ENCODE measurements at places on chromosomes 13 and 19.

- DNase-seq = no peak
Measured at GRCh38 chr13:99870541-99870940, 101.0 kb downstream of the ZIC5 start.

GRCh38 chr13:101326710-101327109, 89.6 kb downstream of the NALCN start:
- no peak for DNase-seq

DNA sequence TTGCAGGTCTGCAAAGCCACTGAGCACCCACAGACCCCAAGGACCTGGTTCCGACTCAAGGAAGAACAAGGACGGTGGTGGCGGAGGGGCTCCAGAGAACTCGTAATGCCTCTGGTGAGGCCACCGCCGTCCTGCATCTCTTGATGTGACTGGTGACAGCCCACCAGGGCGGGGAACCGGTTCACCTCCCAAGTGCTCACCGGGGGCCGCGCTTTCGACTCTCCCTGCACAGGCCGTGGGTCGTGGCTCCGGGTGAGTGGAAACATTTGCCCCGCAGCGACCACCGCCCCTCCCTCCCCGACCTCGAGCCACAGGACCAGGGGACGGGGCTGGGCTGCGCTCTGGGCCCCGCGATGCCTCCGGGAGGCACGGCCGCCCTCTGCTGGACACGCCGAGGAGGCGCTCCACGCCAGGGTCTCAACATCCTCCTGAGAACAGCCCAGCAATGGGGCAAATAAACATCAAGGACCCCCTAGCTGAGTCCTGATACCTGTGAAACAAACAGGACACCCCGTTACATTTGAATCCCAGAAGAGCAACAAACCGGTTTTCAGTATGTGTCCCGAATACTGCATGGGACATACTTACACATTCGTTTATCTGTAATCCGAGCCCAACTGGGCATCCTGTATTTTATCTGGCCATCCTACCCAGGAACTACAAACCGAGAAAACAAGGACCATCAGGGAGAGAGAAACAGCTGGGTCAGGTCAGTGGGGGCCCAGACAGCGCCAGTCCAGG, 3.9 kb upstream of the PLPP2 start:
- DNase-seq = no peak

DNA sequence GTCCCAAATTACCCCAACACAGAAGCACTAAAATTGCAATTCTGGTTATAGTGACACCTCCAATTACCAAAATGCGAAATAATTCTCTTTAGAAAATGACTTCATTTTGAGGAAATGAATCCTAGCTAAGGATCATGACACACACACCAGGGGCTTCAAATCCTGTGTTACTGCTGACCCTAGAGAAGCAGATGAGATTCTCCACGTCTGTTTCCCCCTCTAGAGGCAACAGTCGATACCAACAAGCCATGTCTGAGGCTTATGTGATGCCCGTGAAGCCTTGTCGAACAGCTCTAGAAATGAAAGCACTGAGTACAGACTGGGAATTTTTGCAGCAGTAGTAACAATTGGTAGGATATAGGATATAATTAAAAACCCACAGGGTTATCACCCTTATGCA, 153.6 kb upstream of the TMTC4 start:
- no peak for DNase-seq

DNA sequence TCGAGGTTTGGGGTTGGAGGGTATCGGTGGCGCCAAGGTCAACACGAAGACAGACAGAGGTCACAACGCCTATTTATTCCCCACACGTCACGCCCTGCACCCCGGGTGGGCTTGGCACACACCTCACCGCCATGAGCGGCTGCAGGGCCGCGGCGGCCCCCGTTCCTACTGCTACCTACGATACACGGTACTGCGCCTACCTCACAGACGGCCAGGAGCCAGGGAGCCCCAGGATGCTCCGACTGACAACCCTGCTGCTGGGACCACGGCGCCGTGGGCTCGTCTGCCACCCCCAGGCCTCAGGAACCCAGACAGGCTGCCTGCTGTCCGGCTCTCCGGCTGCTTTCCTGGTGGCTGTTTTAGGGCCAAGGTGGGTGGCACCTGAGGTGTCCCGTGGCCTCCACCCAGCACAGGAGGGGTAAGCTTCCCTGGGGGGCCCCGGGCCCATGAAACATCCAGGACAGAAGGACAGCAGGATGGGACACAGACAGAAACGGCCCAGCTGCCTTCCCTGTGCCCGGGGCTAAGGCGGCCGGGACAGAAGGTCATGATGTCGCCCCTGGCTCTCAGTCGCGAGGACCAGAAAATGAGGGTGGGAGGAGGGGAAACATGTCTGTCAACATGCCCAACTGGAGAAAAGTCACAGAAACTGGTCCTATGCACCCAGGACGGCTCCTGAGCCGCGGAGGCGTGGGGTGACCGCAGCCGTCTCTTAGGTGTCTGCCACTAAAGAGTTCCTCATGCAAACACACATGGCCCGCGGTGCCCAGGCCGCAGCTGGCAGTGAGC, 15.0 kb upstream of the SLC39A3 start:
- no peak for DNase-seq

- DNase-seq = no peak
Measured at GRCh38 chr13:50236898-50237318, 221.7 kb downstream of the KCNRG start.

All from osteocyte (in vitro differentiated cells).